ENCODE measurements at places on chromosomes 2 and 18.

- no peak for DNase-seq
Observed at GRCh38 chr2:2096803-2097464, 234.1 kb downstream of the MYT1L start.

GRCh38 chr2:181457741-181458425, 697 bp downstream of the ITGA4 start:
- DNase-seq, result no peak

DNA sequence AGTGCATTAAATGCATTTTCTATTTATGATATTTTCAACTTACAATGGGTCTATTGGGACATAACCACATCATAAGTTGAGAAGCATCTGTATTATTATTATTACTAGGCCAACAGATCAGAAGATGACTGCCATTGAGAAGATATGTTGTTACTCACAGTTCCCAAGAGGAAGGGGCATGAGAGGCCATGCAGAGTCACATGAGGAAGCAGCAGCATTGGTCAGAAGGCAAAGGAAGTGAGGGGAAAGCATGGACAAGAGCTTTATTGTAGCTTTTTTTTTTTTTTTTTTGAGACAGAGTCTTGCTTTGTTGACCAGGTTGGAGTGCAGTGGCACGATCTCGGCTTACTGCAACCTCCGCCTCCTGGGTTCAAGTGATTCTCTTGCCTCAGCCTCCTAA, 66.2 kb upstream of the LCLAT1 start:
- no peak for DNase-seq

DNA sequence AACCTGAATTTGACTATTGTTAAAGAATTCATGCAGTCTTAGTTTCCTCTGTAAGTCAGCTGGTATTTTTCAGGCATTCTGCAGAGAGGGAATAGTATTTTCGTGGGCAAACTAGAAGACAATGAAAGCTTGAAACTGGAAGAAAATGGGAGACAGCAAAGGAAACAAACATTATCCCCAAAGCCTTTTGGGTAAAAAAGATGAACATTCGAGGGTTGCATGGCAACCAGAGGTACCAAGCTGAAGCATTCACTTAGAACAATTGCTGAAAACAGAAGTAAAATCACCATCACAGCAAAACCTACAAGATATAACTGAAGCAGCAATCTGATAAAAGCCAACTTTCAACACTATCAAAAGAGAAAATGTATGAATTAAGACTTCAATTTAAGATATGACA, 233.7 kb downstream of the SCG2 start:
- no peak for DNase-seq

GRCh38 chr18:68498636-68499035, 216.3 kb downstream of the TMX3 start:
- DNase-seq, result no peak

Data from GM04504 (cell line).